ENCODE measurements at places on chromosomes 5 and 9.

GRCh38 chr9:98520221-98520960, 188.3 kb downstream of the GABBR2 start:
- DNase-seq = no peak

GRCh38 chr9:10873999-10874398, 261.2 kb upstream of the PTPRD start:
- no peak for DNase-seq

- no peak for DNase-seq
Measured at GRCh38 chr9:13090628-13091027, 188.9 kb downstream of the MPDZ start.

DNA sequence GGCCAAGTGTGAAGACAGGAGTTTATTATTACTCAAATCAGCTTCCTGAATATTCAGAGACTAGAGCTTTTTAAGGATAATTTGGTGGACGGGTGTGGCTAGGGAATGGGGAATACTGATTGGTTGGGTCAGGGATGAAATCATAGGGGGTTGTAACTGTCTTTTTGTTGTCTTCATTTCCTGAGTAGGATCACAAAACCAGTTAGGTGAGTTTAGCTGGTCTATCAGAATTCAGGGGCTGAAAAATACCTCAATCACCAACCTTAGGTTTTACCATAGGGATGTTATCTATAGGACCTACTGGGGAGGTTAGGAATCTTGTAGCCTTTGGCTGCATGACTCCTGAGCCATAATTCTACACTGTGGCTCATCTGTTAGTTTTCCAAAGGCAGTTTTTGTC, 235.8 kb downstream of the YTHDC2 start:
- DNase-seq = no peak

GRCh38 chr9:114261987-114262386, 60.9 kb upstream of the ORM1 start:
- no peak for DNase-seq

Measured in CD4-positive, alpha-beta T cell treated with Interferon alpha-2 for 1 hour (primary cell).